ENCODE measurements at places on chromosomes 6 and 20.

DNA sequence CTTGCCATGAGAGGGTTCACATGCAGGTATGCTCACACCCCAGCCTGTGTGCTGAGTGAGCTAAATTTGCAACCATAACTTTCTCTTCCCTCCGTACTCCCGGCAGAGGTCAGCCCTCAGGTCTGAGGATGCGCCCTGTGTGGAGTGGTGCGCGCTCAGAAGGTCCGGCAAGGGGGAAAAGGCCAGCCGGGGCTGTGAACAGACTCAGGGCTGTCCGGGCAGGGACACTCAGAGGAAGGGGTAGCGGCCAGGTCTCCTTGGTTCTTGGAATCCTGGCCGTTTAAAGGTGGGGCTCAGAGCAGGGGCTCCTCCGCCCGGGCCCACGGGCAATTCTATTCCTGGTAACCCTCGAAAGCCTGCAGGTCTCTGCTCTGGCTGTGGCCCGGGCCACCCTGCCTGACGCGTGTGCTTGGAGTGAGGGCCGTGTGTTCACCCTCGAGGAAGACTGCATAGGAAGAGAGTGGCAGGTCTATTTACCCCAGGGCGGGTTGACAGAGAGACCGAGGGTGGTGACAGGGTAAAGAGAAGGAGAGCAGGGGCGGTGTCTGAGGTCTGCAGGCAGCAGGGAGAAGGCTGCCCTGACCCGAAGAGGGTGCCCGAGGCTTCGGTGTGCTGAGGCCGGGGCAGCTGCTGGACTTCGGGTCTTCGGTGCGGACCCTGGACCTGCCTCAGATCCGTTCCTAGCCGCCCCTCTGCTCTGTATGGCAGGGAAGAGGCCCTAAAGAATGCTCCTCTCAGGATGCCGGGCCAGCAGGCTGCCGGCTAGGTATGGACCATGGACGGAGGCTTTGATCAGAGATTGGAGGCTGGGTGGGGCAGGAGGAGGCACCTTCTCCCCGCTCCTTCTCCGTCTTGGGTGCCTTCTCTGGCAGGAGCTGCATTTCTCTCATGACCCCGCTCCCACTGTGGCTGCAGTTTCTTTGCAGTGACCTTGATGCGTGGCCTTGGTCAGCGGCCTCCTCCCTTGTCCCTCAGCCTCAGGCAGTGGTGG, 131.1 kb upstream of the ARMC2 start:
- DNase-seq = no peak

DNA sequence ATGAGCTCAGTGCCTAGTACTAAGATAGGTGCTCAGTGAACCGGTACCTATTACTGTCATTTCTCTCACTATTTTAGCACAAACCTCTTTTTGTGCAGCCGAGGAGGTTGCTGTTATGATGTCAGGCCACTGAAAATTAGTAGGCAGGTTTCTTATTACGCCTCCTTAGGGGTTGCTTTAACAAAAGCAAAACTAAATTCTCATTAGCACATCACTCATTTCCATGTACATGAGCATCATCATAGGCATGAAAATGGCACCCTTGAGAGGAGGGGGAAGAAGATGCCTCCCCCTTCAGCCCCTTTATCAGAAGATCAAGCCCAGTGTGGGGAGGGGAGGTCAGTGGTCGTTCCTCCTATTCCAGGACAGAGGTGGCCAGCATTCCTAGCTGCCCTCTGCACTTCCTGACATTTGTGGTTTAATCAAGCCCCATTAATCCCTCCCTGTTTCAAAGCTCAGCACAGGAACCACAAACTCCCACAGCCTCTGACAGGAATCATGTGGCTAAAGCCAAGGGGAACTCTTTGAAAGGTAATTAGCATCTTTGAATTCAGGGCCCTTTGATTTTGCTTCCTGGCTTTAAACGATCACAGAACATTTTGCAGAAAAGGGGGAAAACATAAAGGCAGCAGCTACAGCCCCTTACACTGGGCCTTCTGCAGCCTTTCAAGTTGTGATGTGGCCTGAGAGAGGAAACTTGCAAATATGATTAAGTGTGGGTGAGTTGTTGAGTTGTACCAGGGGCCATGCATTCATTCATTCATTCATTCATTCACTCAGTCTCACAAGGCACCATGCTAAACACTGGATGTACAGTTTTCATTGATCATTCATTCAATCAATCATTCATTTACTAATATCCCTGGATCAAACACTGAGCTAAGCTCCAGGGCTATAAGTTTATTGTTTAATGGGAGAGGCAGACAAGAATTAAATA, 31.9 kb upstream of the PSMF1 start:
- DNase-seq = no peak

GRCh38 chr20:16922834-16923233, 174.7 kb downstream of the OTOR start:
- no peak for DNase-seq

GRCh38 chr6:14759976-14760672, 485.7 kb upstream of the JARID2 start:
- DNase-seq = no peak

DNA sequence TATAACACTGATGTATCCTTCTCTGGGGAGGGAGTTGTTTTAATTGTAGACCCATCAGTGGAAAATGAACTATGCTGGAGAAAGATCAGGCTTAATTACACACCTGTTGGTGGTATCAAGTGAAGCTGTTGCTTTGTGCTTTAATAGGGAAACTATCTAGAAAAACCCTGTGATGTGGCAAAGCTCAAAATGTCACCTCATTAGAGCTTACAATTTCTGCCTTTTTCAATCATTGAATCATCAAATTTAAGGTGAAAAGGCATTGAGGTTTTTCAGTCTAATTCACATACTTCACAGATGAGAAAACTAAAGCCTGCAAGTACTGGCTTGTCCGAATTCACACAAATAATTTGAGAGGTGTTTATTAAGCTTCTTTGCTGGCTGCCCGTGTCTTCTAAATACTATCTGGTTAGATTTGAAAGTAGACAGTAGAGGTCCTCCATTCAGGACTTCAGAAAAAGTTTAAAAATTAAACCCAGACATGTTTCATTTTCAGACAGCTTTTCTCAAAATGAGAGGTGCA, 143.3 kb upstream of the MAP3K7 start:
- no peak for DNase-seq

DNA sequence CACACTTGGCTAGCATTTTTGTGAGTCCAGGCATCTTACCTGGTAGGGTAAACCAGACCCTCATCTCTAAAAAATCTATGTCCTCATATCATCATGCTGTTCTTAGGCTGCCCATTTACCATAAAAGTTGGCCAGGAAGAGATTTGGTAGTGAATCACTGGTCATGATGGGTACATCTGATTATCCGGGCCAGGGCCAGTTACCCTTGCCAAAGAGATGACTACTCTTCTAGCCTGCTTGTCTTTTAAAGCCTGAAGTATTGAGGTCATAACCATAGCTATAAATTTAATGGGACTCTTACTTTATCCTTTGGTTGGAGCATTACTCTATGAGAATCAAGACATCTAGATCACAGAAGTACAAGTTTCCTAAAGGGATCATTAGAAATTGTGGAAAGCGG, 276.8 kb downstream of the TENT5A start:
- no peak for DNase-seq

GRCh38 chr6:148497717-148498116, 155.1 kb downstream of the SASH1 start:
- no peak for DNase-seq

- DNase-seq = peak; percentile 6
Measured at GRCh38 chr20:57888591-57888990, 178.8 kb upstream of the PMEPA1 start.

- DNase-seq = no peak
Measured at GRCh38 chr20:21564127-21564773, 50.4 kb upstream of the NKX2-2 start.

DNA sequence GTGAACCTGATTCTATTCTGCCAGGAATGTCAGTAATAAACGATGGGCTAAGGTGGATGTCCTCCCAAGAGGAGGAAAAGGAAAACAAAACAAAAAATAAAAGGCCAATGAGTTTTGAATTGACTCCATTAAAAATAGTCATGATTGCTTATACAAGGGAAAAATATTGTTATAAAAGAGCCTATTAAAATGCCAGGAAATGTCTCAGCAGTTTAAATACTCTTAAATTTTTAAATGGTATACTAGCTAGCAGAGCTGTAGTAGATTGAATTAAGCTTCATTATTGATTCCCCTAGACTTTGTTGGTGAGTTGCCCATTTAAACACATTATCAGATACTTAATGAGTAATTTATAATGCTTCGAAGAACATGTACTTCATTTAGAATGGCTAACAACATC, 990.9 kb upstream of the GJE1 start:
- no peak for DNase-seq

DNA sequence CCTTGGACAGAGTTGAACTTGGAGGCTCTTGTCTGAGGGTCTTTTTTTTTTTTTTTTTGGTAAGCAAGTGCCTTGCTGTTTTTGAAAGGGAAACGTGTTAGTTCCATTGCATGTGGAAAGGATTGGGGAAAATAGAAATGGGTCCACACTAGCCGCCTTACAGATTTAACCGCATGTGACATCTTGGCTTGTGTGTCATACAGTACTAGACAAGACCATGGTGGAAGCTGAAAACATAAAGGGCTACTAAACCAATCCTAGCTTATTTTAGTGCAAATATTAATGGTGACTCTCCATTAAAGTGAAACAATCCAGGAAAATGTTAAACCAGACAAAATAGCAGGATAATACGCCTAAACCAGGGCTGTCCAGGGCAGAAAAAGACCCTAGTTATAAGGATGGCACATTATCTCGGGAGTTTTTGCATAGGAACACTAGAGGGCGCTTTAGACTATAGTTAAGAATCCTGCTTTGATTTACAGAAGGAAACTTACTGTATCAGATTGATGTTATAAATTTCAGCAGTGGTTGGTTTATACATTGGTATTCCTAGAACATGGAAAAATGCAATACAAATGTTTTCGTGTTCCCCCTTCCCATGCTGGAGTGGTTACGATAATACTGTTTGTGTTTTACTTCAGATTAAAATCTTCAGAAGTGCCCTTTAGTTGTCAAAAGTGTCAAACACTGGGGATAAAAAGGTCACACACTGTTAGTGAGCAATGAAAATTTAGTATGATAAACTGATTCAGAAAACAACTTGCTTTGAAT, 59.8 kb upstream of the DEK start:
- no peak for DNase-seq

DNA sequence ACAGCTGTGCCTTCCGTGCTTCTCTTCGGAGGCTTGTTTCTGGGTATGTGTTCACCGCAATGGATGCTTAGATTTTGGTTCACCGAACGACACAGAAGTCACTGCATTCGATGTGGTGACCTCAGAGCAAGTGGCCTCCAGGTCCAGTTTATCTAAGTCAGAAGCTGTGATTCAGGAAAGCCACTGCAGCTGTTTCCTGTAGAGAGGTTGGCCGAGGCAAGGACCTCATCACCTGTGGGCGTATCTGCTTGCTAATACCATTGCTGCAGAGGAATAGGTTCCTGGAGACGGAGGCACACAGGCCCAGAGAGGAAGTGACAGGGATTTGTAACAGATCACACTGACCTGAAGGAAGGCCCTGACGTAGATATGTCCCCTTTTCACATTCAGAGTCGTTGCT, 82.7 kb downstream of the FARS2 start:
- no peak for DNase-seq

GRCh38 chr20:4101910-4102309, 86.6 kb upstream of the RNF24 start:
- no peak for DNase-seq

DNA sequence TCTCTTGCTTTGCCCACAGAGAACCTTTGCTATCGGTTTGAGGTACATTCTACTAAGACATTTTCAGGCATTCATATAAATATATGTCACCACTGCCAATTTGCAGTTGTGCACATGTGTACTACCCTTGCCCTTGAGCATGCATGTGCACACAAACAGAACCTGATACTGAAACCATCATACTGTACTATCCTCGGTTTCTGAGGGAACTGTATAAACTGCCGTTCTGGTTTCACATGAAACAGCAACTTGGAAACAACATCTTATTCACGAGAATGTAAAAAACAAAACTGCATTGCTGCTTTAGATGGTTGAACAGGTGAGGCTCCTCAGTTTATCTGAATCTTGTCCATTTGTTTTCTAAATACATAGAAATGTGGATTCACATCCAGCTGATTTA, 151.2 kb upstream of the TMEM170B start:
- no peak for DNase-seq

GRCh38 chr20:32991792-32992641, 12.2 kb downstream of the SUN5 start:
- no peak for DNase-seq

DNA sequence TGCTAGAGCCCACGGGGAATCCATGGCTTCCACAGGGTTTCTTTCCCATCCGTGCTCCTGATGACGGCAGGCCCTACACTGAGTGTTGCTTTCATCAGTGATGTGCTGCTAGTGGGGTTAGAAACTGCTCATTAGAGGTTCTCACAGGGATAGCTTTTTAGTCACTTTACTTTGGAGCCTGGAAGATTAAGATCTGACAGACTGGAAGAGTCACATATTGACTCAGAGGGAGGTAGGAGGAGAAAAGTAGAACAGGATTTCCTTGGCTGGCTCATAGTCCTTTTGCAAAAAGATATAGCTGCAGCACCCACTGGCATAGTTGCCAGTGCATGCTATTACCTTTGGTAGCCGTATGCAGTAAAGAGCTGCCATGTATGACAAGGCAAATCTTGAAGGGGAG, 890.3 kb downstream of the C6orf118 start:
- DNase-seq = no peak

DNA sequence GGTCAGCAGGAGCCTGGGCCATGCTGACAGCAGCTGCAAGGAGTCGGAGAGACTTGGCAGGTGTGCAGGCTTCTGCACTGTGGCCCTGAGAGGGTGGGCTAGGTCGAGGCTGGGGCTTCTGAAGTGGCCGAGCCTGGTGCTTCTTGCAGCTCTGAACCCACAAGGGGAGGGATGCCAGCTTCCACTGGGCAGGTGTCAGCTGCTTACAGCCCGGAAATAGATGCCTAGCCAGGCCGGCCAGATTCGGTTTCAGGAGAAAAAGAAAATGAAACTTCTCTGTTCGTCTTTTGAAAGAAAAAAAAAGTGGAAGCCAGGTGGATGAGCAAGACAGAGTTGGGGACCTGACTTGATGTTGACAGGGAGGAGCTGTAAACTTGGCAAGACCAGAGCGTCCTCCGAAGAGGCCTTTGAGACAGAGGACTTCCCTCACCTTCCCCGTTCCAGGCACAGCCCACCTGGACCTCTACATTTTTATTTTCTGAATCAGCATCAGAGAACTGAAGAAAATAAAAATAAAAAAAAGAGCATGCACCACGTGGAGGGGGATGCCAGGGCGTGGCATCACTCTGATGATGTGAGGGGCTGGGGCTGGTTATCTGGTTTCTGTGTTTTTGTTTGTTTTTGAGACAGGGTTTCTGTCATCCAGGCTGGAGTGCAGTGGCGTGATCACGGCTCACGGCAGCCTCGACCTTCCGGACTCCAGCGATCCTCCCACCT, at the start of gene ZBP1:
Gene ZBP1 (minus strand): TSS at position 153 of the 717 bp plus-strand sequence. CDS start 131 bp downstream, at position 22.
- no peak for DNase-seq
